ENCODE measurements at places on chromosomes 1 and 21. TPM values are rescaled to one million over a fixed set of nuclear protein-coding genes. Genes with fewer than 3 reads are reported as not detected.
A peak's percentile ranks its signal among the peaks of the same experiment; 100 is the strongest.

- no peak for ATAC-seq
Measured at GRCh38 chr1:8539683-8540082, 221.8 kb downstream of the SLC45A1 start.

GRCh38 chr1:225990705-225991464, 8.3 kb downstream of the SDE2 start:
- no peak for ATAC-seq

DNA sequence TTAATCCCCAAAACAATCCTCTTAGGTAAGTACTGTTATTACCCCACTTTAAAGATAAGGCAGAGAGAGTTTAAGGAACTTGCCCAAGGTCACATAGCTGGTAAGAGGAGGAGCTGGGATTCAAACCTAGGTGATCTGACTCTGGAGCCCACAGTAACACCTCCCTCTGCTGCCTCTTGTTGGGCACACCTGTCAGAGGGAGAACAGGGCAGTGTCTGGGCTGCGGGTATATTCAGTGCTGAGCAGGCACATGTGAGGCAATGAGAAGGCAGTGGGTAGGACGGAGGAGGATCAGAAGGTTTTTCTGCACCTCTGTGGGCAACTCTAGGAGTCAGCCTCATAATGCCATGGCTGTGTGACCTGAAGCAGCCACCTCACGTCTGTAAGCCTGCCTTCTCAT, 1.8 kb downstream of the HPCA start:
- no peak for ATAC-seq

GRCh38 chr1:41275831-41276230, 33.7 kb upstream of the SCMH1 start:
- ATAC-seq, result no peak

DNA sequence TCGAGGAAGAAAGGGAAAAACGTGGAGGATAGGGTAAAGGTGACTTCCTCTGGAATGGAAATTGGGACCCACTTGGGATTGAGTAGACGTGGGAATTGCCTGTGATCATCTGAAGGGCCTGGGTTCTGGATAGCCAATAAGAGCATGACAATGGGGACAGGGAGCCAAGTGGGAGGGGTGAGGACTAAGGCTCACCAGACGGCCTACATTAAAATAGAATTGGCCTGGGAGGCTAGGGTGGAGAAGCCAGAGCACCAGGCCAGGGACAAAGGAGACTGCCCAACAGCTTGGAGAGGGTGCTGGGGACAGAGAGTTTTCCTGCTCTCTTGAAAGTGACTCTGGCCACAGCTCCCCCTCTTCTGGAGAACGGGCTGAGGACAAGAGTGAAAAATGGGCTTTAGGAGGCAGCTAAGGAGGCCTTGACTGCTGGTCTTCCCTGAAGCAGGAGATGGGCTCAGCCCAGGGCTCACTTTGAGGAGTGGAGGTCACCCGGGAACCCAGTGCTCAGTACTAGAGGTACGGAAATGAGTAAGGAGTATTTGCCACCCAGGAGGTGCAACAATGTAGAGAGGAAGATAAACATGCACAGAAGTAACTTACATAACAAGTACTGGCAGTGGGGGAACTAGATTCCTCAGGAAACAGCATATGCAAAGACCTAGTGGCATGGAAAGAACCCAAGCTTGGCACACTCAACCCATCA, 18.8 kb downstream of the INKA2 start:
- peak; percentile 17 for ATAC-seq

- no peak for ATAC-seq
Measured at GRCh38 chr1:162390396-162391185, 9.1 kb downstream of the C1orf226 start.

DNA sequence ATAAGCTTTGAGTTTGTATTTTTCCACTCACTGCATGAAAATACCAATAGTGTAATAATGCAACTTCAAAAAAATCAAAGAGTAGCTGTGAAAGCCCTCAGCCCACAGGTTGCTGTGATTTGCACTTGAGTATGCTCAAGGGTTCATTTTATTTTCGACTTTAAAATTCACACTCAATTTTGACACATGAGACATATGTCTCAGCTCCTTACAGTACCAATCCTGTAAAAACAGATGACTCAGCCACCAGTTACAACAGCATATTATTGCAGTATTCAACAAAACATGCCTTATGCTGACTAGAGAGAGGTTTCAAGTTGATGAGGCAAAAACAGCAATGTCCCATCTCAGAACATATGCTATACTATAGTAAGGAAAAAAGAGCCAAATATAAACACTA, 66.1 kb downstream of the CYYR1 start:
- ATAC-seq, result no peak

- peak; percentile 54 for ATAC-seq
Measured at GRCh38 chr21:45478115-45478801, 64.0 kb downstream of the SLC19A1 start.

DNA sequence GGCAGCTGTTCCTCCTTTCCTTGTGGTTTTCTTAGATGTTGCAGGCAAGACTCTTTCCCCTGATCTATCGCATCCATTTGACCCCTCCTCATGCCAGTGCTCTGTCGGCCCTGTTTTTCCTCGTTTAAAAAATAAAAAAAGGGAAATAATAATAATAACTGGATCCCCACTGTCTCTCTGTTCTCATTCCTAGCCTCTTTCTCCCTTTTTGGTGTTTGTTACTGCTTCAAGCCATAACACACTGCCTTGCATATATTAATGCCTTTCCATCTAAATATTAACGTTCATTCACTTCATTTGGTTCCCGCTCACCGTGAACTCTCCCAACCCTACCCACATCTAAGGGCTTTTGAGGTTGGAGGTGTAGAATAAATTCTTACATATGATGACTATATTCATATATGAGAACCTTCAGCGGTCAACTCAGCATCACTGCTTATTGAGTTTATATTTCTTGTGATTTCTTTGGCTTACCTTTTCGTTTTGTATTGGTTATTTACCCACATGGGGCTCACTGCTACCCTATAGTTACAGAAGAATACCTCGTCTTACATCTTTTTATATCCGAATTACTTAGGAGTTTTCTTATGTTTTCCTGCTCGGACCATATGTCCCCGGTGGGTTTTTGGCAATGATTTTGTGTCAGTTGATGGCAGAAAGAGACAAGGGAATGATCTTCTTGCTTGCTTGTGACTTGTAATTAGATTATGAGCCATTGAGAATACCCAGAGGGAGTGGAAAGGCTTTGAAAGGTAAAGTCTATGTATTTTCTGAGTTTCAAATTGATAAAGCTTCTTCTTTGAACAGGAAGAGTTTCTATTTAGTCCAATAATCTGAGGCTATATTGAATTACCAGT, 805 bp downstream of the ATG4C start:
- peak; percentile 10 for ATAC-seq

DNA sequence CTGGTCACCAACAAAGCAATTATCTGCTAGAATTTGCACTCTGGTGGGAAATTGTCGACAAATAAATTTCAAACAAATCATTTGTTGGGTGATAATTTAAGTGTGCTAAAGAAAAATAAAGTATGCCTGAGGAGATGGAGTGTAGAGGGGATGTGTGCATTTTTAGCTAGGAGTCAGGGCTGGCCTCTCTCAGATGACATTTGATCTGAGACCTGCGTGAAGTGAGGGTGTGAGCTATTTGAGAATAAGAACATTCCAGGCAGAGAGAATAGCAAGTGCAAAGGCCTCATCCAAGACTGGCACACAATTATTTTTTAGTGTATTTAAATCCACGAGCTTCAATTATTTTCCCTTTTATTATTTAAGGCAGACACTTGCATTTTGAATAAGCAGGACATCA, 19.7 kb upstream of the S1PR1 start:
- ATAC-seq, result no peak

DNA sequence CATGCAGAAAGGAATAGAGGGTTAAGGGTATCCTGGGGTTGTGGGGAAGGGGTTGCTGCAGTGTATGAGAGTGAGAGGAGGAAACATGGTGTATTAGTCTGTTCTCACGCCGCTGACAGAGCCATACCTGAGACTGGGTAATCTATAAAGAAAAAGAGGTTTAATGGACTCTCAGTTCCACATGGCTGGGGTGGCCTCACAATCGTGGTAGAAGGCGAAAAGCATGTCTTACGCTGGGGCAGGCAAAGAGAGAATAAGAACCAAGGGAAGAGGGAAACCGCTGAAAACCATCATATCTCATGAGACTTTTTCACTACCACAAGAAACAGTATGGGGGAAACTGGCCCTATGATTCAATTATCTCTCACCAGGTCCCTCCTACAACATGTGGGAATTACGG, 17.7 kb downstream of the OSBPL9 start:
- ATAC-seq, result no peak

DNA sequence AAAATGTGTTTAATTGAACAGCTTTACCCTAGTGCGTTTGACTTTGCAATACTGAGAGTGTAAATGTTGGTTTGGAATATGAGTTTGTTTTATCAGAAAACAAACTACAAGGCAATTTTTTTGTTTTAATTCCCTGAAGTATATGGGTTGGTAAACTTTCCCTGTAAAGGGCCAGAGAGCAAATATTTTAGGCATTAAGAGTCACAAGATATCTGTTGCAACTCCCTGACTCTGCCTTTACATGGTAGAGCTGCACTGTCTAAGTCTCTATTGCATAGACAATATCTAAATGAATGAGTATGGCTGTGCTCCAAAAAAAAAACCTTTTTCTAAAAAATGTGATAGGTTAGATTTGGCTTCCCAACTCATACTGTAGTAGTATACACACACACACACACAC, 115.1 kb upstream of the PBX1 start:
- ATAC-seq, result no peak

DNA sequence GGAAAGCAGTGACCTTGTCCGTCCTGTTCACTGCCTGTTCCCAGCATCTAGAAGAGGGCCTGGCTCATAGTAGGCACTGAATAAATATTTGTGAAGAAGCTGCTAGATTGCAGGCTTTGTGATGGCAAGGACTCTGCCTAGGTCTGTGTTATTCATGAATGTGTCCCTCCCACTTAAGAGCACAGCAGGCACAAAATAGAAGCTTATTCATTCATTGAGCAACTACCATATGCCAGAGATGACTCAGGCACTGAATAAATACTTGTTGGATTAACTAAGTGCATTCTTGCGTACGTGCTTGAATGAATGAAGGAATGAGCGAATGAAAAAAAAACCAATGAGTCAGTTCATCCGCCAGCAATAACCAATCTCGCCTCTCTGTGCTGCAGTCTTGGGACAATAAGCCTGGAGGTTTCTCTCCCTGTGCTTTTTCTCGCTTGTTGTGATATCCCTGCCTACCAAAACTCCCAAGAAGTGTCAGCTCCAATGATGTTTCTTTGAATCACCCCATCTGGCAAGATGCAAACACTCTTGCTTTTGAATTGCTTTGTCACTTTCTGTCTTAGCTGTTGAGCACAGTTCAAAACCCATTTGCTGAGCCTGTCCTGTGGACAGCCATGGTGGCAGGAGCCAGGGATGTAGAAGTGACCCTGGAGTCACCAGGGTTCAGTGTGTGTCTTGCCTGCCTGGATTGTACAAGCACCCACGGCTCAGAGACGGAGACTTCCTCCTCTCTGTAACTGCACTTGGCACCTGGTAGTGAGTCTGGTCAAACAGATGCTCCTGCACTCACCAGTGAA, 143.9 kb downstream of the KAZN start:
- ATAC-seq, result peak; percentile 91

DNA sequence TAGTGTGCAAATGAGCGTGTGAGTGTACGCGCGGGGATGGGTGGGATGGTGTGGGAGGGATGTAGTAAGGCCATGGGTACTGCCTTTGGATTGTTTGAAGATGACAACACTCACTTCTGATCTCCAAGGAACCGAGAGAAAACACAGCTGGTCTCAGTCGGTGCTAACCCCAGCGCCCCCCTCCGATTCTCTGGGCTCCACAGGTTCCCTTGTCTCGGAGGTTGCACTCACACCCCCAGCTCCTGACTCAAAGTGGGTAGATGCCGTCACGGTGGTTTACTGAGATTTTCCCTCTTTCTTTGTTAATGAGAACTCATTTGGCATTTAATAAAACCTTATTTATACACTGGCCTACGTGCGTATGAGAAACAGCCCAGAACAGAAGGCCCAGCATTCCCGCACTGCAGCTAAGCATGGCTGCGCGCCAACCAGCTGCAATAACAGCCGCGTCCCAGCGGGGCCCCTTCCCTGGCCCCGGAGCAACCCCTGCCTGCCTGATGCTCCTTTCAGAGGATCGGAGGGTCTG, 25.8 kb downstream of the ABCA4 start:
- peak; percentile 82 for ATAC-seq

- ATAC-seq, result no peak
Measured at GRCh38 chr1:170770254-170770653, 106.3 kb downstream of the PRRX1 start.

DNA sequence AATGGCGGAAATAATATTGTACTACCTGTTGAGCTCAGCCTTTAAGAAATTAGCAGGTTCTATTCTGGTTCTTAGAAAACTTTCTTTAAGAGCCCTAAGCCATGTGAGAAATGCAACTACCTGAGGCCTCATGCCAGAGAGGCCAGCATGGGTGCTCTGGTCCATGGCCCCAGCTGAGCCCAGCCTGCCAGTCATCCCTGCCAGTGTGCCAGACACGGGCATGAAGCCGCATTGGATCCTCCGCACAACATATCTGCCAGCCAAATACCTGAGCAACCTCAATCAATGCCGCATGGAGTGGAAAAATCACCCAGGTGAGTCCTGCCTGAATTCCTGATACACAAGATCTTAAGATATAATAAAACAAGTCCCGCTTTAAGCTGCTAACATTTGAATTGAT, 91.8 kb downstream of the C21orf91 start:
- ATAC-seq, result no peak

DNA sequence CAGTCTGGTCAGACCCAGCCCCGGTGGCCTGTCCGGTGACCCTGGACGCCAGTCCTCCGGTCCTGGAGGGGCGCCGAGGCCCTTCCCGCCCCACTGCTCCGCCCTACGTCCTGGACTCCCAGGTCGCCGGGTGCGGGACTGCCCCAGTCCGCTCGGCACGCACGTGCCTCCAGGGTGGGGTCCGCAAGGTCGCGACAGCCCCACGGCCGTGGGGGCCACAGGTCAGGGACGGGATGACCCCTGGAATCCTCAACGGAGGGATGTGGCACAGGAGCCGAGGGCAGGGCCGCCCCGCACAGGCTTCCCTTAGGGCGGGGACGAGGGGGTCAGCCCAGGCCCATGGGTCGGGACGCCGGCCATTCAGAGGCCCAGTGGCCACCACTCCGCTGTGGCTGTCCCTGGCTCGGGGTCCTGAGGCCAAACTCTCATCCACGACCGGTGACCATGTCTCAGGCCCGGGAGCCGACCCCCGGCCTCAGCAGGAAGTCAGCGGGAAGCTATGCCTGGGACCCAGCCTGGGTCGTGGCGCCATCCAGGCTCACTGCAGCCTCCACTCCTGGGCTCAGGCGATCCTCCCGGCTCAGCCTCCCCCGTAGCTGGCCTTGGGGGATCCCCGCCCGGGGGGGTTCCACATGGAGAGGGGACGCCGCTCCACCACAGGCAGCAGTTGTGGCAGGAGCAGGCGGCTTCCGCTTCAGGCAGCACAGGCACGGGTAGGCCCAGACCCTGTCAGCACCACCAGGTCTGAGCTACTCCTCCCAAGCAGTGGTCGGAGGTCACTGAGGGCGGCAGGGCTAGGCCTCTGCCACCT, 599 bp upstream of the TMEM240 start:
- ATAC-seq, result peak; percentile 39

HTR6 gene
- not detected for total RNA-seq

RGS1 gene
- 17.2 TPM for total RNA-seq

BMP8B gene
- total RNA-seq, result 2.2 TPM

SIPA1L2 gene
- 65.2 TPM for total RNA-seq

LCE3E gene
- not detected for total RNA-seq

DCAF8 gene
- total RNA-seq, result 155 TPM

NES gene
- total RNA-seq, result 15.3 TPM

C1orf53 gene
- 0.94 TPM for total RNA-seq
